ENCODE measurements at places on chromosomes 16 and 17. TPM values are rescaled to one million over a fixed set of nuclear protein-coding genes. Genes with fewer than 3 reads are reported as not detected.

DNA sequence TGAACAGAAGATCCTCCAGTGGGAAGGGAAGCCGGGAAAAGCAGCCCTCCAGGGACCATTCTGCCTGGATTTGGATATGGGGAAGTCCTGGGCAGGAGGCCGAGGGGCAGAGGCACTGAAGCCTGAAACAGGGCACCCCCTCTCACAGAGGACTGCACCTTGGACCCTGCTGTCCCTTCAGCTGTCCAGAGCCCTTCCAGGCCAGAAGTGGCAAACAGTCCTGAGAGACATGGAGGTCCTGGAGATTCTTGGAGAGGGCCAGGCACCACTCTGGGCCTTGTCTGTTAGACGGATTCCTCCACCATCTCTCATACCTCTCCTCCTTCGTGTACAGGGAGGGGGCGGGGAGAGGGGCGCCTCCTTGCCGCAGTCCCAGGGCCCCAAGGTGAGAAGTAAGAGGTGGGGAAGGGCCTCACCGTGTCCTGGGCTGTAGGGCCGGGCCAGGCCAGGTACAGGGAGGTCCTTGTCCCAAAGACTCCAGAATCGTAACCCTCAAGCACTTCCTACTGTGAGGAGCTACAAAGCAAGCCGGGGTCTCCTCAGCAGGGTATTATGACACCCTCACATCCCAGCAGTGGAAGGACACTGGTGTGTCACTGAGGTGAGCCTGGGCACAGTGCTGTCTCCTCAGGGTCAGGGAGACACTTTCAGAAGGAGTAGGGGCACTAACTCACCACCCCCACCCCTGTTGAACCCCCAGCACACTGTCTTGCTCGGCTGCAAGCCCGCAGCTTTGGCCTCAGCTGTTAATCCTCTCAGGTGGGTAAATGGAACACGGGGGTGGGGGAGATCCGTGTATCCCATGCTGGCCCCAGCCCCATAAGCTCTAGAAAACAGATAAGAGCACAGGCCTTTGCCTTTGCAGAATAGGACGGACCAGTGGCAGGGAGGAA is 16.6 kb upstream of the TBX2 start:
- DNase-seq = no peak

GRCh38 chr17:43316522-43317142 is 82.2 kb upstream of the ARL4D start:
- DNase-seq = no peak

PSMC5 gene
- total RNA-seq = 56.3 TPM

CCL17 gene
- not detected for total RNA-seq

SLC52A1 gene
- total RNA-seq = not detected

GRCh38 chr17:76658242-76658662 is 14.7 kb upstream of the ST6GALNAC1 start:
- no peak for DNase-seq

DNA sequence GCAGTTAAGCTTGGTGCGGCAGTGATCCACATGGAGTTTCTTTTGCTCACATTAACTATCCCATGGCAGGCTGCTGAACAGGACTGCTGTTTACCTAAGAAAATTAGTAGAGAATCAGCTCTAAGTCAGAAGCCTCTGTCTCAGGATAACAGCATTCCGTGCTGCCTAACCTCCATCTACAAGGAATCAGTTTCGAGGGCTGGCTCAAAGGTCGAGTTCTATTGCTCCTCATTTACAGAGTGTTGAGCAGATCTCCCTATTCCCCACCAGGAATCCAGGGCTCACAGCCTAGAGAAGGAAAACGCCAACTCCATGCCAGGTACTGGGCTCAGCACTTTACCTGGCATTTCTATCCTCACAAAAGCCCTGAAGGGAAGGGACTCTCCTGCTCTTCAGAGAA is 9.9 kb downstream of the GINS2 start:
- DNase-seq = no peak

KRTAP1-5 gene
- total RNA-seq = not detected

PIRT gene
- total RNA-seq = not detected

DNA sequence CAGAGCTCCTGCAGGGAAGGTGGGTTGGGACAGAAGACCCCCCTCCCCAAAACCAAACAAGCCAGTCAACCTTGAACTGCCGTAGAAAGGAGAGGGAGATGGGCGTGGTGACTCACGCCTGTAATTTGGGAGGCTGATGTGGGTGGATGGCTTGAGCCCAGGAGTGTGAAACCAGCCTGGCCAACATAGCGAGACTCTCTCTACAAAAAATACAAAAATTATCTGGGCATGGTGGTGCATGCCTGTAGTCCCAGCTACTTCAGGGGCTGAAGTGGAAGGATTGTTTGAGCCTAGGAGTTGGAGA is 42.1 kb downstream of the NT5M start:
- DNase-seq = no peak

COTL1 gene
- total RNA-seq = 105 TPM

DNA sequence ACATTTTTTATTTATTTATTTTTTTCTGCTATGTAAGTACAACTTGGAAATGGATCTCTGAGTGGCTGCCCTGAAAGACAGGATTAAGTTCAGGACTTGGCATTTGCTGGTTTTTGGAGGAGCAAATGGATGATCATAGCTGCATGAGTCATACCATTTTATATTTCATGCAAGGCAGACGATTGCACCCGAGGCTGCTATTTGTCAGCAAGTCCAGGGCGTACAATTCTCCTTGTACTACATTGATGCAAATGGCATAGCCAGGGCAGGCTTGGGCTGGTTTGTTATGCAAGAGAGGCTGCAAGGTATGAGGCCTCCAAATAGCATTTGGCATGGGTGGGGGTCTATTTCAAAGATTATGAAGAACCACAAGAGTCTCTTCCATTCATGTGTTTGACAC is 81.2 kb upstream of the CACNG3 start:
- no peak for DNase-seq

DNA sequence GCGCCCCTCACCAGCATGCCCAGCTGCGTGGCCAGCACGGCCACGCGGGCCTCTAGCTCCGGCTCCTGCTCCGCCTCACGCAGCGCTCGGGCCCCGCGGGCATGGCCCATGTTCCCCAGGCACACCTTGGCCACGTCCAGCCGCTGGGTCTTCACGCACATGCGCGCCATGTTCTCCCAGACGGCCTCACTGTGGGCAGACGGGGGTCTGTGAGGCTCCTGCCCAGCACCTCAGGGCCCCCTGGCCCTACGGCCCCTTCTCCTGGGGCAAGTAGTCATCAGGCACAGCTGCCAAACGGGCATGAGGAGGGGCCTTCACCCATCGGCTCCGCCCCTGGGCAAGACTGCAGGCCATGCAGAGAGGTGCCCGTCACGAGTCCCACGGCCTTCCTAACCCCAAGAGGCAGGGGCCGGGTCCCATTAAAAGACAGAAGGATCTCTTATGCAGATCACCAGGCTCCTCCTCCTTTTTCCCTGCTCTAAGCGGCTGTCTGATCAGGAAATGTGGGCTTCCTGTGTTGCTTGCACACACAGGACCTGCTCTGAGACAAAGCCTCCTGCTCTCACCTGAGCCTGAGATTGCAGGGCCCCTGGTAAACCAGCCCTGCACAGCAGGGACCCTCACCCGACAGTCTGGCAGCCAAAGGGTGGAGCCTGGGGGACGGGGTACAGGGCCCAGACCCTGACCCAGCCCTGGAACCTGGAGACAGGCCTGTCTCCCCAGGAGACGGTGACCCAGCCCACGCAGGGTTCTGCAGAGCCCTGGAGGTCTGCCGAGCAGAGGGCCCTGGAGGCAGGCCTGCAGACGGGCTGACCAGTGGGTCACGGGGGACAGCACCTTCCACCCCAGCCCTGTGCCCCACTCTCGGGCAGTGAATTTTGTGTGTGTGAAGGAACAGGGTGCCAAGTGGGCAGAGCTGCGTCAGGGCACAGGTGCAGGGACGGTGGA is 6.6 kb upstream of the TMEM204 start:
- DNase-seq = no peak

DNA sequence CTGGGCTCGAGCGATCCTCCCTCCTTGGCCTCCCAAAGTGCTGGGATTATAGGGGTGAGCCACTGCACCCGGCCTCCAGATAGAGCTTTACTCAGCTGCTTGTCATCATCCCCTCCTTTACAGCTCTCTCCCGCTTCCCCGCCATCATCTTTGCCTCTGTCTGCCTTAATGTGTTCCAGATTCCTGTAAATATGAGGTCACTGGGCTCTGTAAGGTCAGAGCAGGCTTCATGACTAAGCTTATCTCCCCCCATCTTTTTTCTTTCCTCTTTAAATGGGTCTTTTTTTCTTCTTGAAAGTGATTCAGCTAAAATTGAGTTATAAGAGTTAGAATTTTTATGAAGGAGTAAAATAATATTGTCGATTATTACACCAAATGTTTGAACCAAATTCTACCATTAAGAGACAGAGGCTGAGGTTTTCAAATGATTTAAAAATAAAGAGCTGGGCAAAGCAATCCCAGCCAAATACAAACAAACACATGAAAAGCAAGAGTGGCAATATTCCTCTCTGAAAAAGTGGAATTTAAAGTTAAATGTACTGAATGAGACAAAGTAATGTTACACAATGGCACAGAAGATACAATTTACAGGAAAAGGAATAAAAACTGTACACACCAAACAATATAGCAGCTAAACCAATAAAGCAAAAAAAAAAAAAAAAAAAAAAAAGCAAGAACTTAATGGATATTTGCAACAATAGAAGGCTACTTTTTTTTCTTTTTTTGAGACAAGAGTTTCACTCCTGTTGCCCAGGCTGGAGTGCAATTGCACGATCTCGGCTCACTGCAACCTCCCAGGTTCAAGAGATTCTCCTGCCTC is 62.1 kb downstream of the CRISPLD2 start:
- DNase-seq = no peak

SLX4 gene
- 6.4 TPM for total RNA-seq

- no peak for DNase-seq
Measured at GRCh38 chr17:66942451-66943264, 21.8 kb upstream of the CACNG4 start.

- DNase-seq = no peak
Measured at GRCh38 chr16:66649636-66650205, 45.2 kb downstream of the CMTM3 start.

KRT27 gene
- not detected for total RNA-seq

CHD9NB gene
- total RNA-seq = 4.1 TPM

GRCh38 chr17:41919165-41919817 is 540 bp upstream of the ACLY start:
- peak; percentile 91 for DNase-seq

- DNase-seq = no peak
Measured at GRCh38 chr17:74027444-74027843, 176.0 kb upstream of the RPL38 start.

- no peak for DNase-seq
Measured at GRCh38 chr16:65125871-65126270, 4.0 kb upstream of the CDH11 start.

DNA sequence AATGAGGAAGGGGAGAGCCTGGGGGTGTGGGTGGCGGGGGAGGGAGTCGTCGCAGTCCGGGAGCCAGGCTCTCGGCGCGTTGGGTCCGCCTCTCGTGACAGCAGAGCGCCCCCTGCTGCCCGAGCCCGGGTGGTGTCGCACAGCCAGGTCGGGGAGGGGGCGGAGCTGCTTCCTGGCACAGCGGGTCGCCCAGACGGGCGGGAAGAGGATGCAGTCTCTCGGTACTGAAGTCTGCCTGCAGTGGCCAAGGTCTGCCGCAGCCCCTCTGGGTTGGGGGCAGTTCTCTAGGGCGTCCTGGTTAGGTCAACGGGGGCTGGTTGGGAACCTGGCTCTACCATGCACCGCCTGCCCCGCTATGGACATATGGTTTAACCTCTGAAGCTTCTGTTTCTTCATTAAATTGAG is 38.2 kb upstream of the CCDC182 start:
- DNase-seq = peak; percentile 40

TMEM231 gene
- total RNA-seq = 8.4 TPM

KANSL1 gene
- total RNA-seq = 32.4 TPM

ABCC12 gene
- total RNA-seq = not detected

SSTR5 gene
- total RNA-seq = 5.1 TPM

SLFN13 gene
- not detected for total RNA-seq

DNA sequence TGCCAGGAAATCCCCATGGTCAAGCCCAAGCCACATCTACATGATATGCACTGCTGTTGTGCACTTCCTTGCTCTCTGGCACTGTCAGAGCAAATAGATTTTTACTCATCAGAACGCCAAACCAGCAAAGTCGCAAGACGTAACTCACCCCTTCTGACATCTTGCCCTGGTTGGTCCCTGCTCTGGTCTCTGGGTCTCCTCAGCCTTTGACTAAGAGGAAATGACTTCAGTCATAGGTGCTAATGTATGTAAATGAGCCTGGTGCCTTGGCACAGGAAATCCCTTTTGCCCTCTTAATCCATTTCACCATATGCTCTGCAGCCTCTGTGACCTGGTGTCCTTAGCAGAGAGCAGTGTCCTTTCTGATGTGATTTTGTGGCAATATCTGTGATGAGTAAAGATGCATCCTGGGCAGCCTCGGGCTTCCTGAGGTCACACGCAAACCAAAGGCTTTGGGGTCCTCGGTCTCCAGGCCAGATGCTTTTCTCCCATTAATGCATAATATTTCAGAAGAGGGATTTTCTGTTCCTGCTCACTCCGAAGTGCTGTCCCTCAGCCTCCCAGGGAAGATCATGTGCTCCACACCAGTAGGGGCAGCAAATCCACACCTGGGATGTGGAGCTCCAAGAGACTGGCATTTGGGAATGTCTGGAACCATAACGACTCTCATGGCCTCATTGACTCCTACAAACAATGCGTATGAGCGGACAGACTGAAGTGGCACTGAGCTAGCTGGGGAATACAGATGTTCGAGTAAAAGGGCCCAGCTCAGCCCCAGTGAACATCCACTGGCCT is 66.9 kb downstream of the GP2 start:
- DNase-seq = no peak

DNA sequence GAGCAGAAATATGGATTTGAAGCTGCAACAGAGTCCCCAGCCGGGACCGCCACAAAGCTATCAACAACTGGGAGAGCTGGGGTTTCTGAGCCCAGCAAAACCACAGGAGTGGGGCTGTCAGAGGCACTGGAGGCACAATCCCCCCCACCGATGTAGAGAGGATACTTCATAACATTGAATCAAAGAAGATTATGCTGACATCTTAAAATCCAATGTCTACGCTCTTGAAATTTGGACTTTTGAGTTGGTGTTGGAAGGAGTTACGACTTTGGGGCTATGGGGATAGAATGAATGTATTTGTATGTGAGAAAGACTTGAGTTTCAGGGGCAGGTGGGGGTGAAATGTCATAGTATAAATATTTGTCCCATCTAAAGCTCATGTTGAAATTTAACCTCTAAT is 1121.6 kb upstream of the CDH8 start:
- DNase-seq = no peak

KRT36 gene
- not detected for total RNA-seq

DNA sequence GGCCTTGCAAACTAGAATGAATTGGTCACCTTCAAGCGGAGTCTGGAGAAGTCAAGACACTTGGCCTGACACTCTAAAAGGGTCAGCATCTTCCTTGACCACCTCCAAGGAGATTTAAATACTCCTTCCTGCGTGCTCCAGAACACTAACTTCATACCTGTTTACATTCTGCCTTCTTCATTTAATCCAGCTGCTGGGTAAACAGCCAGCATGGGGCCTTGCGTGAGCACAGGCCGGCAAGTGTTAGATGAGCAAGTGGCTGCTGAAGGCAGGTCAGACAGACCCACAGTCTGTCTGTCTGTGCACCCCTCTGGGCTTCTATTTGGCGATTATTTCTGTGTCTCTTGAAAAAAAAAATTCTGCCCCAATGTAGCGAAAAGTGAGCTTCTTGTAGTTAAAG is 153.8 kb downstream of the MSI2 start:
- DNase-seq = no peak

GRCh38 chr16:35748621-35749252 is 2289.3 kb downstream of the TP53TG3F start:
- DNase-seq = no peak

All from HT-29 (cell line).